ENCODE measurements at places on chromosomes 12 and 14.

DNA sequence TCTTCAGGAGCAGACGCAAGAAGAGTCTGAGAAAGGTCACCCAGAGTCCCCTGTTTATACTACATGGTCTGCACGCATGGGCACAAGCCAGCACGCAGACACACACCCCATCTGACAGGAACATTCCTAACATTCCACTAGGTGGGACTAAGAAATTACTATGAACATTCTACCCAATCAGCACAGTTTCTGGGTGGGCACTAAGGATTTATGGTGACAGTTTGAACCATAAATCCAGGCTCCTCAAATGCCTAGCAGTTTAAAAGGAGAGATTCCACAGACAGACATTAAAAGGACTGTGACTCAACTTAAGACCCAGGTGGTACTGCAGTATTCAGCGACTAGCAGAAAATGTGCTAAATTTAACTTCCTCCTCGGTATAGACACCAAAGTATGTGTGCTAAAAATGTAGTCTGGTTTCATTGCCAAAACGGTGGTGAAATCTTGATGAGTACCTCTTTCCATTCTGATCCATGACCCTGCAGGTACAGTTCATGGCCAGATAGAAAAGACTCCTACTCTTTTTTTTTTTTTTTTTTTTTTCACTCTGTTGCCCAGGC, 16.2 kb downstream of the ABHD4 start:
- no peak for DNase-seq

DNA sequence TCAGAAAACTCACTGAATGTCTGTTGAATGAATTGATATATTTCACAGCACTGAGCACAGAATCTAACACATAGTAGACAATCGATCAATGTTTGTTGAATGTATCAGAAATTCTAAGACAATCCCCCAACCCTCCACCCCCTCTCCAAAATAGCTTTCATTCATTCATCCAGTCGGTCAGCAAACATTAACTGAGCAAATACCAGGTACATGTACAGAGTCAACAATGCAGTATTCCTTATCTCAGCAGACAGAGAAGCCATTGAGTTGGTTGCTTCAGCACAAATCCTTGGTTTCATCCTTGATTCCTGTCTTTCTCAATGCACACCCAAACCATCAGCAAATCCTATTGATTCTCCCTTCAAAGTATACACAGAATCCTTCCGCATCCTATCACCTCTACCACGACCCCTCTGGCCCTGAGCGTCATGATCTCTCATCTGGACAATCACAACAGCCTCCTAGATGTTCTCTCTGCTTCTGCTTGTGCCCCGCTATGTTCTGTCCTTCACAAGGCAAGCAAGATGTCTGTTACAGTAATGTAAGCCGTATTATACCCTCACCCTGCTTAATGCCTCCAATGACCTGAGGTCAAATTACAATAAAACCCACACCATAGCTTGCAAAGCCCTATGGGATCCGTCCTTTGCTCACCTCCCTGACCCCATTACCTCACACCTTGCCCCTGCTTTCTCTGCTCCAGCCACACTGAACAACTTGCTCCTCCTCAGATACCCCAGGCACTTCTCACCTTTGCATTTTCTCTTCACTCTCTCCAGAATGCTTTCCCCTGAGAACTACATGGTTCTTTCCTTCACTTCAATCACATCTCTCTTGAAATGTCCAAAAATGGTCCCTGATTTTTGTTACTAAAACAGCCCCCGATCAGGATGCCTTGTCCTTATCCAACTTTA, 738.1 kb upstream of the TBX3 start:
- DNase-seq = no peak

- DNase-seq = no peak
Measured at GRCh38 chr14:101959277-101959676, 5.1 kb upstream of the DYNC1H1 start.

- no peak for DNase-seq
Measured at GRCh38 chr14:101034986-101035385, 131.5 kb upstream of the RTL1 start.

GRCh38 chr14:50117456-50117855, 1.1 kb upstream of the VCPKMT start:
- no peak for DNase-seq

DNA sequence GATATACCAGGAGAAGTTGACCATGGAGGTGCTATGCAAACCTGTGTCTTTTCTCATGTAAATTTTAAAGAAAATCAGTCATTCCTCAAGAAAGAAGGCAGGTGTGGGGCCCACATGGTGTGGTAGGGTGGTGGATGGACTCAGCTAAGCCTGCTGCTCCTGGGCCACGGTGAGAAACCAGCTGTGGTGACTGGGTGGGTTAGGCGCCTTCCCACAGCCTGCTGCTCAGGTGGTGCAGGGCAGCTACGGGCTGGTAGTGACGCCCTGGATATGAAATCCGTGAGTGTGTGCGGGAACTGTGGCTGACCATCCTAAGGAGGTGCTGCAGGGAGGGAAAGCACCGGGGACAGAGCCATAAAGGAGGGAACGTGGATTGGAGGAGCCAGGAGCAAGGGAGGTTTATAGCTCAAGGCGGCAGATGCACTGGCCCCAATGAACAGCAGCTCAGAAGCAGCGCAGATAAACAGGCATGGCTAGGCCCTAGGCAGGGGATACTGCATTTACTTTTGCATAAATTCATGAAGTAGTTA, 408.8 kb downstream of the FUT8 start:
- no peak for DNase-seq

All from NCI-H2107 (cell line).